ENCODE measurements at places on chromosomes 12 and 14.

GRCh38 chr12:109681986-109682707, 31.5 kb upstream of the FAM222A start:
- no peak for DNase-seq

- peak; percentile 71 for DNase-seq
These were observed 71.2 kb downstream of the TNFAIP2 start for GRCh38 chr14:103194256-103195045.

- no peak for DNase-seq
These were observed 11.8 kb downstream of the USP30 start for GRCh38 chr12:109064143-109064542.

DNA sequence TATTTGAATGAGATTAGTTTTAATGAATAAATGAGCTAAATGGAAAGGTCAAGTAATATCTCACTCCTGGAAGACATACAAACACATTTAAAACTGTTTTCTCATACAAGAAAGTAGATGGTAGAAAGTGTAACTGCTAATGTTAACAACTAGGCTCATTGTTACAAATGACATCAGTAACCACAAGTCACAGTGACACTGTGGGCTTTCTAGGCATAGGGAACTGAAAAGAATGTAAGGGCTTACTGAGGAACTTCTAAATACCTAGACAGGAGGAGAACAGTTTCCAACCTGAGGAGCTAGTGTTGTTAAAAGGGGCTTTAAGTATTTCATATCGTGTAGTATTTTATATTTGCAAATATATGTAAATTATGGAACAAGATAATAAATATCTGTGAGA, 17.5 kb upstream of the ERGIC2 start:
- DNase-seq: no peak

- no peak for DNase-seq
These were observed 57.3 kb downstream of the ANKRD9 start for GRCh38 chr14:102452302-102452701.
